ENCODE measurements at places on chromosomes 2 and 18.

DNA sequence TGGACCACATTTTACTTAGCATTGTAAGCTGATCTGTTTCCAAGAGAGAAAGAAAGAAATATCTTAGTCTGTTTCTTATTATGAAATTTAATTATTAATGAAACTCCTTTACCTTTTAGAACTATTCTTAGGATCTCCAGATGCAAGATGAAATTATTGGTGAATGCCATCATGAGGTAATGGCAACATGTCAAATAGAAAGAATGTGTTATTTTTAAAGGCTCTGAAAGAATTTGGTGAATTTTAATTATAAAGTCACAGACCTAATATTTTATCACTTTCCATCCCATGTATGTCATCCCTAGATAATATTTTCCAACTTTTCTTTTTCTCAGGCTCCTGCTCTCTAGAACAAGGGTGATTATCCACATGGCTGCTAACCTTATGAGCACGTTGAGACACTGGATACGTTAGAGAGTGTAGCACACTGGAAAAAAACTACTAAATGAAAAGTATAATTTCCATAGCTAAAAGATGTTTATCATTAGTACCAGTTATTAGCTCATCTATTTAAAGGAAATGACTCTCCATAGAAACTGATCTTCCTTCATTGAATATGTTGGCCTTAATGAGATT is 95.2 kb upstream of the SCG2 start:
- no peak for DNase-seq

GRCh38 chr18:5297597-5297996 is 2.1 kb upstream of the ZBTB14 start:
- no peak for DNase-seq

DNA sequence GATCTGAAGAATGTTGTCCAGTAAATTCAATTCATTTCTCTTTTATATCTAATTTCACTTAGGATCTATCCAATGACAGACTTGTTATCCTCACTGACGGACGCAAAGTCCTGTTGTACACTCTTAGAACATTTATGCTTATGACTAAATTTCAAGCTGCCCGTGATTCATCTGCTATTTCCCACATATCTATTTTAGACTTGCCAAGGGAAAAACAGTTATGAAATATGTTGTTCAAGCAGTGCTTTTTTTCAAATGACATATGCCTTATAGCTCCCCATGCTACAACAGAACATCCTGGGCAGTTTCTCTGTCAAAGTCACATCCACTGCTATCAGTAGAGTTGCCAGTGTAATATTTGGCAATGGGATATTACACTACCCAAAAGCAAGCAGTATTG is 94.2 kb upstream of the CBLN2 start:
- no peak for DNase-seq

GRCh38 chr2:10407841-10408648 is 40.1 kb downstream of the ODC1 start:
- DNase-seq: peak; percentile 94

DNA sequence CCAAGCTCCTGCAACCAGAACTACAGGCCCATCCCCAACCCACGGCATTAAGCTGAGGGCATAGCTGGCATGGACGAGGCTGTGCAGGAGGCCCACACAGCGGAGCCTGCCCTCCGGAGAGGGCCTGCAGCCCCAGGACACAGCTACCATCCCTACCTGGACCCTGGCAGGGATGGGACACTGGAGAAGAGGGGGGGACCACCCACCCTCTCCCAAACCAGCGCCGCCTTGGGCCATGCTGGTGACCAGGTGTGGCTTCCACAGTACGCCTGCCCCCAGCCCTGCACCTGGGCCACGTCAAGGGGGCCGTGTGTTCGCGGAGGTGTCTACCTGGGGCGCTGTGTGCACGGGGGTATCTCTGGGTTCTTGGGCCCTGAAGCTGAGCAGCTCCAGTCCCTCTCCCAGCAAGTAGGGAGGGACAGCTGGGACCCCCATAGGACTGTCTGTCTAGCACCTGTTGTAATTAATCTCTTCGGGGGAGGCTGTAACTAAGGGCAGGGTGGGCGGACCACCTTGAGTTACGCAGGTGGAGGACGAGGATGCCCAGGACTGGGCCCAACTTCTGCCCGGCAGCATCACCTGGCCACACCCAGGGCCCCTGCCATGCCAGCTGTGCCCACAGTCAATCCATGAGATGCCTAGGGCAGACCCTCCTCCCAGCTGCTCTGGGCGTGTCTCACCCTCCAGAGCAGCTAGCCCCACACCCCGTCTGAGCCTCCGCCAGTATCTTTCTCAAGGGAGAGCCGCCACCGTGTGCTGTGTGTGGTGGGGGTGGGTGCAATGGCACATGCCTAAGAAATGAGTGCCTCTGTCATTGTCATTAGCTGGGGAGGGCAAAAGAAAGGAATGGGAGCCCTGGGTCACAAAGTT is 18.3 kb downstream of the HS6ST1 start:
- no peak for DNase-seq

DNA sequence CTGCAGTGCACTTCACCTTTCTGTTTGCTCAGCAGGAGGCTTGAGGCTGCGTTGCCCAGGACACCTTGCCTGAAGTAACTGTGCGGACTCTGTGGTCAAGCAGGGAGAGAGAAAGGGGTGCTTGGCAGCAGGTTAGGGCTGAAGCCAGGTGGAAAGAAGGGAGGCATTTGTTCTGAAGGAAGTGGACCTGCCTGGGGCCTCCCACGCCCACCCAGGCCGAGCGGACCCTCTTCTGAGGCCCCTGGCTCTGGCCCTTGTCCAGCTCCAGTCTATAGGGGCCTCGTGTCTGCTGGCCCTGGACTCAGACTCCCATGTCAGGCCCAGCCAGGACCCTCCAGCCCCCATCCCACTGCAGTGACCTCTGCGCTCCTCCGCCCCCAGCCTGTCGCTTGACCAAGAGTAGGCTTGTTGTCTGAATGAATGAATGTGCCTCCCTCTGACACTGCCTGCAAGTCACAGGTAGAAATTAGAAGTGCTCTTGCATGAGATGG is 2.5 kb downstream of the SNED1 start:
- no peak for DNase-seq

GRCh38 chr2:14676371-14676770 is 43.9 kb downstream of the LRATD1 start:
- no peak for DNase-seq

DNA sequence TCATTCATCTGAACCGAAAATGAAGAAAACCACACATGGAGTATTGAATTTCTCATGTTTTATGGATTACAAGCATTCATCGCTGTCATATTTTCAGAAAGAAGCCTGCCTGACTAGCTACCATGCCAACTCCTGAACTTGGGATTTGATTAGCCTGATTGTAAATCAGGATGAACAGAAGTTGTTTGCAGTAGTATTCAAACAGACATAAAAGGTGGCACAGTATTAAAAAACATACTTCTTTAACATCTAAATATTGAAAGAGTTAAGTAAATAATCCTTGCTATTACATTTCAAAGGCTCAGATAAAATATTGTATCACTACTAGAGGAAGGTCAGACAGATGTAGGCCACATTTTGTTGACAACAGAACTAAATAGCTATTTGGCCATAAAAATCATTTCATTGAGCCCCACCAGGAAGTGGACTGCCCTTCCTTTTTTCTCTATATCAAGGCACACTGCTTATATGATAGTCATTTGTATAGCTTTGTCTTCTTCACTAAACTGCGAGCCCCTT is 21.6 kb downstream of the SLC38A11 start:
- DNase-seq: no peak

GRCh38 chr2:54455131-54455562 is 980 bp upstream of the SPTBN1 start:
- DNase-seq: no peak

- no peak for DNase-seq
Observed at GRCh38 chr2:3667151-3667631, 9.2 kb downstream of the ALLC start.

- no peak for DNase-seq
Observed at GRCh38 chr18:4193086-4193485, 262.0 kb downstream of the DLGAP1 start.

GRCh38 chr2:114789989-114790388 is 347.5 kb downstream of the DPP10 start:
- DNase-seq: no peak

- no peak for DNase-seq
Observed at GRCh38 chr2:223166983-223167650, 115.1 kb downstream of the KCNE4 start.

DNA sequence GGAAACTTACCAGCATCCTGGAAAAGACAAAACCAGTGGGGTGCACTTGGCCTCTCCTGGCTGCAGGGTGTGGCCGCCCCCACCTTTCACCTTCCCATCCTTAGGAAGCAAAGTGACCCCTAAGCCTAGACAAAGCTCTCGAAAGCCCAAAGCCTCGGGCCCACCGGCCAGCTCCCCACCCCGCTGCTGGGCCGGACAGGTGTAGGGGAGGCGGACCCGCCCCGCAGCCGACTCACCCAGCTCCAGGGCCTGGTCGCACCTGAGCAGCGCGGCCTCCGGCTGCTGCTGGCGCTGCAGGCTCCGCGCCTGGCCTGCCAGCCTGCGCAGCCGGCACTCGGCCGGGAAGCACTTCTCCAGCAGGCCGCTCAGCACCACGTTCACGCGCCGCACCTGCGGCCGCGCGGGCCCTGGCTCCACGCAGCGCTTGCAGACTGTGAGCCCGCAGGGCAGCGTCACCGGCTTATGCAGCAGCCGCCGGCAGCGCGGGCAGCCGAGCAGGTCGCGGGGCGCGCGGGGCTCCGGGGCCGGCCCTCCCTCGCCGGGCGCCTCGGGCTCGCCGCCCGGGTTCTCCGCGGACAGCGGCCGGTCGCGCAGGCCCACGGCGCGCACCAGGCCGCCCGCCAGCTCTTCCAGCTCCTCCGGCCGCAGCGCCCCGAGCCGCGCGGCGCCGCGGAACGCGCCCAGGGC is 979 bp downstream of the LONRF2 start:
- no peak for DNase-seq

- DNase-seq: no peak
Observed at GRCh38 chr2:232980683-232981082, 32.4 kb downstream of the NGEF start.

- DNase-seq: no peak
Observed at GRCh38 chr2:102237176-102237575, 50.4 kb downstream of the IL1RL2 start.
